ENCODE measurements at places on chromosomes 3 and 15. TPM values are rescaled to one million over a fixed set of nuclear protein-coding genes. Genes with fewer than 3 reads are reported as not detected.
A peak's percentile ranks its signal among the peaks of the same experiment; 100 is the strongest.

The ERC2 gene
- 59.7 TPM for total RNA-seq

The FAM240A gene
- not detected for total RNA-seq

DNA sequence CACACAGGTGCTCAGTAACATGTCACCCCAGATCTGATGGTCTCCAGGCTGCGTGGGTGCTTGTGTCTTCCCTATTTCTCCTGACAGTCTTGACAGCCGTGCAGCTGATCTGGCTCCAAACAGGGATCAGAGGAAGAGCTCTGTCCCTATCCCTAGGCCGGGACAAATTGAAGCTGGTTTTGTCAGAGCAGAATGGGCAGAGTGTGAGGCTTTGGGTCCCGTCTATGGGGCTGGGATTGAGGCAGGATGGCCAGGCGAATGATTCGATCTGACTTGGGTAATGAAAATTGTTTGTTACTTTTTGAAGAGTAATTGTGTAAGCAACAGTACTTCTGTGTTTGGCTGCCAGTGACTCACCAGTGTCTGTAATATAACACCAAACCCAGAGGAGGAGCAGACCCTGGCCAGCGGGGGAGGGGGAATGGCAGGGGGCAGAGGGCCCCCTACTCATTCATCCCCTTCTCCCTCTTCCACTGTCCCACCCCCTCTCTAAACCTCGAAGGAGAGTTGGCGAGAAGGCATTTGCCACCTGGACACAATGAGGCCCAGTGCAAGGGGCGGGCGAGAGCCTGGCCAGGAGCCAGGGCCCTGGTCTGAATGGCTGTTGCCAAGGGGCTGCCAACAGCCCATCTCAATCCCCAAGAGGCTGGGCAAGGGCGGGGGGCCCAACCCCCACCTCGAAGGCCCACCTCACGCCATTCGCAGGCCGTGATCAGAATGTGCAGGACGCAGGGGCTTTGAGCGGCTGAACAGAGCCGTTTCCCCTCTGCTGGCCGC is 4.9 kb upstream of the MAGEF1 start:
- no peak for DNase-seq

GRCh38 chr3:31724116-31724515 is 191.4 kb downstream of the STT3B start:
- no peak for DNase-seq

- DNase-seq: peak; percentile 59
These were observed at the start of gene ATP2B2 for GRCh38 chr3:10505050-10505790. Gene ATP2B2 (minus strand): TSS chr3:10505586. CDS start chr3:10449543, 56,043 bp downstream.

DNA sequence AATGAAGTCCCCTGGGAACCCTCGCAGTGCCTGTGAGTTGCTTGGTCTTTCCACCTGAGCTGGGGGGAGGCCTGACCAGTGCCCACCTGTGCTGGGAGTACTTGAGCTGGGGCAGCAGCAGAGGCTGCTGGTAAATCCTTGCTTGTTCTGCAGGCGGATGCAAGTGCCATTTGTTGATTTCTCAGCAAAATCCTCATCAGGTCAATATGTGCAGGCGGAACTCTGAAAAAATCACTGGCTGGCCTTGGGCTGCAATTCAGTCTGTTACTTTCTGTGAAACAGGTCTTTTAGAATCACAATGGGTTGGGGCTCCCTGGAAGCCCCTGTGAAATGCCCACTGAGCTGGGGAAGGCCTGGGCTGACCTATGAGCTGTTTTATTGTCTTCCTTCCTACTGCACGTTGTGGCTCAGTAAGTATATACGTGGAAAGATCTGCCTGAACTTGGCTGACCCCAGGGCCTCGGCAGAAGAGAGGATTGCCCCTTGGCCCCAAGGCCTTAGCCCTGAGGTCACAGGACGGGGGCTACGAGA is 182.0 kb upstream of the RGMA start:
- DNase-seq: no peak

DNA sequence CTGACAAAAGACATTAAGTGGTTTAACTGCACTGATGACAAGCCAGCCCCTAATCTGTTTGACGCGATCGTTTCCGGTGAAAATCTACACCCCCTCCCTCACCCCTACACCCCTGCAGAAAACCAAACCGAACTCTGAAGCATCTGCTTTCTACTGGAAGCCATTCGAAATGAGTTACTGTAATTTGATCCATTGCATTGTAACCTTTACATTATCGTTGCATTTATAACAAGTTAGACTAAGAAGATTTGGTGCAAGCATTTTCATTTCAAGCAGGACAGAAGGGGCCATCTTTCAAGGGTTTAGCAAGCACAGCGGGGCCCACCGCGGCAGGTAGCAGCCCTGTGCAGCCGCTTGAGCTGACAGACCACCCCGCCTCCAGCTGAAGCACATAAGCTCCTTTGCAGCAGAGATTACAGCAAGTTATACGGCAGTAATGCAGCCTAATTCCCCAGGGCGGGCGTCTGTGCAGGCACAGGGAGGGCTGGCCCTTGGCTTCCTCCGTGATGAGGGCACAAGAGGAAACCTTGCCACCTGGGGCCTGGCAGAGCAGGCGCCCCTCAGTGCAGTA is 79.3 kb downstream of the CHSY1 start:
- no peak for DNase-seq

DNA sequence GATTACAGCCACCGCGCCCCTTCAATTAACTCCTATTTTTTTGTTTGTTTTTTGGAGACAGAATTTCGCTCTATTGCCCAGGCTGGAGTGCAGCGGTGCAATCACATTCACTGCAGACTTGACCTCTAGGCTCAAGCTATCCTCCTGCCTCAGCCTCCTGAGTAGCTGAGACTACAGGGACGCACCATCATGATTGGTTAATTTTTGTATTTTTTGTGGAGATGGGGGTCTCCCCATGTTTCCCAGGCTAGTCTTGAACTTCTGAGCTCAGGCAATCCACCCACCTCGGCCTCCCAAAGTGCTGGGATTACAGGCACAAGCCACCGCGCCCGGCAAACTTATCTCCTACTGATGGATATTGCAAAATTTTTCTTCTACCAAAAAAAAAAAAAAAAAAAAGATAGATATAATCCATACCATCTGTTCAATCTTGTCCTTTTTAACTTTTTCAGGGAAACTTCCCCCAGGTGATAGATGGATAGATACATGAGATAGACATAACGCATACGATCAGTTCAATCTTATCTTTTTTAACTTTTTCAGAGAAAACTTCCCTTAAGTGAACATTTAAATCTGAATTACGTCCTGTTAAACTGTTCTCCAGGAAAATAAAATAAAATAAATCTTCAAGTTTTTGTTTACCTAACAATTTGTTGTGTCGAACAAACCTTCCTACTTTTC is 693 bp upstream of the RPSA start:
- DNase-seq: no peak

Measured in occipital lobe (tissue), 3 donors.